ENCODE measurements at places on chromosomes 5 and 9.

GRCh38 chr9:96453625-96454024, 3.7 kb downstream of the HABP4 start:
- DNase-seq = no peak

- no peak for DNase-seq
Measured at GRCh38 chr9:95528908-95529502, 12.2 kb upstream of the PTCH1 start.

- DNase-seq = no peak
Measured at GRCh38 chr5:90563108-90563507, 4.5 kb downstream of the ADGRV1 start.

DNA sequence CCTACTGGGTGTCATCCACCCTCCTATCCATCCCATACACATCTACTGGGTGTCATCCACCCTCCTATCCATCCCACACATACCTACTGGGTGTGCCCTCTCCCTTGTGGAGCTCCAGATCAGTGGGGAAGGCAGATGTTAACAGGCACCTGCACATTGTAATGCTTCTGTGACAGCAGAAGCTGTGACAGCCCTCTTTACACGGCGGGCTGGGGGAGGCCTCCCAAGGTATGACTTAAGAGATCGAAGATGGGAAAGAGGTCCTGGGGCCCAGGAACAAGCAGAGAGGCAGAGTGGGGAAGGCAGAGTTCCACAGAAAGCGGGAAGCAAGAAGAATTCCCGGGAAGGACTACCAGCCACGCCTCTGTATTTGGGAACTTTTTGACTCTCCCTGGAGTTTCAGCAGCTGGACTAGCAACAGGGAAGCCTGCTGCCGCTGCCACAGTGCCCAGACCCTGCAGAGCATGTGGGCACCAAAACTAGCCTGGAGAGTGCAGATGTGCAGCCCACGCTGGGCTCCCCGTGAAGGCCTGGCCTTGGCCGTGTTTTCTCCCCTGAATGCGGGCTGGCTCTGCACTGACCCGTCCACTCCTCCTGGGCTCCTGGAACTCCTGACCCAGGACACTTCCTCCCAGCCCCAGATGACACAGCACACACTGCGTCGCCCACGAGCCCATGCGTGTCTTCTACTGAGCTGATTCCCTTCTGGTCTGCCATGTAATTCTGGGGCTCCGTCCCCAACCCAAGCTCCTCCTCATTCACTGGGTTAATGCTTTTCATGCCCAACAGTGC, 9.3 kb downstream of the TOR1A start:
- no peak for DNase-seq

GRCh38 chr5:147752033-147752432, 30.5 kb downstream of the JAKMIP2 start:
- no peak for DNase-seq
